Stimulated activated CD8-positive, alpha-beta memory T cell treated with anti-CD3 and anti-CD28 coated beads, Interleukin-12 subunit alpha, Interleukin-12 subunit beta, amount 100 ng/mL, for 1 hour (primary cell): ENCODE measurements at places on chromosomes 11 and 22.

GRCh38 chr11:101816613-101817012 is 98.2 kb upstream of the CEP126 start:
- DNase-seq, result no peak

- DNase-seq, result no peak
Measured at GRCh38 chr22:40690370-40690769, 11.1 kb downstream of the MCHR1 start.

DNA sequence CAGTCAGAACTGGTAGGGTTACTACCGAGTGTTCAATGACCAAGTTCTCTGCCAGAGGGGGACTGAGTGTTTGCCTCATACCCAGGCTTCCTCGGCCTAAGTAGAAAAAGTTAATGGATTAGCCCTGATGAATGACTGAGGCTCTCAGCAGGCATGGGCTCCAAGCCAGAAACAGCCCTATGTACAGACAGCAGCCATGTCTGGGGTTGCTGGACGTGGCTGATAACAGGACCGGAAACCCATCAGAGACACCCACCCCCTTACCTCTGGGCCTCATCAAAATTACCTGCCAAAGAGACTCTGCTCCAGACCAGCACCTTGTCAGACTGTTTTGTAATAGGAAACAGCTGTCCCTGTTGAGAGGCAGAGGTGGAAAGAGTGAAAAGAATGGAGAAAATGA is 351.4 kb downstream of the ETS1 start:
- DNase-seq, result no peak

DNA sequence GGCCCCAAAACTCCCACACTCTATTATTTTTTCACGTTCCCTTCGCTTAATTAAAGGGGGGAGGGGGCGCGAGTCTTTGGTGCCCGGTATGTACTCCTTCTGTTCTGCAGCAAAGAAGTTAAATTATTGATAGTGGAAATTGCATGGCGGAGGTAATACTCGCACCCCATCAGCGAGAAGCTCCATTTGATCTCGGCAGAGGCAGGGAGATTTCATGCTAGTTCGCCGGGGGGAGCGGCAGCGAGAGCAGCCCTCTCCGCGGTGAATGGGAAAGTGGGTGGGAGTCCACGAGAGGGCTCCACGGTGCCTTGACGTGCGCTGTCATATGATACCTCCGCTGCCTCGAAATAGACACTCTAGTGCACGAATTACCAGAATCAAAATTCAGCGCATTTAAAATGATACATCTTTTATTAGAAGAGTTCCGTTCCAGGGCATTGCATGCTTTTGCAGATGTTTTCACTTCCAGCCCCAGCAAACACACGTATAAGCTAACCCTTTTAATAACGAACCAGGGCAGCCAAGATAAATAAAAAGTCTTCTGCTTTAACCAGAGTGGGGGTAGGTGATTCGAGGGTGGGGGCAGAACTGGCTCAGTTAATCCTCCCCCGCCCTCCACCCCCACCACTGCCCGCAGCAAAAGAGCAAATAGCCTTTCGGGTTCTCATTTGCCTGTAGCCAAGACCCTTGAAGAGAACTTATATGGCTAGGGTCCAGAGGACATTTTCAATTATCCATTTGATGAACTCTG is 1.3 kb upstream of the BDNF start:
- DNase-seq, result no peak

GRCh38 chr11:4059424-4059823 is 35.2 kb upstream of the RRM1 start:
- DNase-seq, result no peak

- DNase-seq, result no peak
Measured at GRCh38 chr11:42311944-42312343, 852.5 kb upstream of the LRRC4C start.

- no peak for DNase-seq
Measured at GRCh38 chr11:61636676-61637075, 43.5 kb upstream of the DAGLA start.

DNA sequence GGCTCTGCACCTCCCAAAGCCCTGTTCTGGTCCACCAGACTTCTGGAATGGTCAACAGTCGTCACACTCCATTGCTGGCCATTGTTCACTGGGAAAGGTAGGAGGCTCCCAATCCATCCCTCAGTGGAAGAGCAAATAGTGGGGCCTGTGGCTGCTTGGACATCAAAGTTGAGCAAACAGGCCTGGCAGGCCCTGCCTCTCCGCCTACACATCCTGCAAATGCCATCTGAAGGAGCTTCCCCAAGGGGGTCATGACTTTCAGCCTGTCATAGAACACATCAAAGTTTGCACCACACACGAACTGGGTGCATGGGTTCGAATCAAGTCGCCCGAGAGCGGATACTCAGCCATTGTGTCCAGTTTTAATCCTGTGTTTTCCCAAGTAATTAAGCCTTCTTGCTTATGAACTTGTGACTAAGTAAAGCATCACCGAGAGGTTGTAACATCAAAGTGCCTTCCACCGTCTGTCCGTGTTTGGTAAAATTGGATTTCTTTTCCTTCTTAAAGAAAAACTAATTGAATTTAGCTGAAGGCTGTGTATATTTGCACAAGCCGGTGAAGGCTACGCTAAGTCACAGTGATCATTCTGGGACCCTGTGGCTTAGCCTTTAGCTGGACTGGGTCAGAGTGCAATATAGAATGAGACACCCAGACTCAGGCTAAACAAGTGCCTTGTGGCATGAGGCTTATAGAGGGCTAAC is 36.1 kb downstream of the CLPB start:
- no peak for DNase-seq
